Spleen (tissue), 13 donors: ENCODE measurements at places on chromosomes 5 and 9. TPM values are rescaled to one million over a fixed set of nuclear protein-coding genes. Genes with fewer than 3 reads are reported as not detected.

KYAT1 gene
- polyA plus RNA-seq = 7.9 TPM

UQCRQ gene
- polyA plus RNA-seq = 192 TPM

DNA sequence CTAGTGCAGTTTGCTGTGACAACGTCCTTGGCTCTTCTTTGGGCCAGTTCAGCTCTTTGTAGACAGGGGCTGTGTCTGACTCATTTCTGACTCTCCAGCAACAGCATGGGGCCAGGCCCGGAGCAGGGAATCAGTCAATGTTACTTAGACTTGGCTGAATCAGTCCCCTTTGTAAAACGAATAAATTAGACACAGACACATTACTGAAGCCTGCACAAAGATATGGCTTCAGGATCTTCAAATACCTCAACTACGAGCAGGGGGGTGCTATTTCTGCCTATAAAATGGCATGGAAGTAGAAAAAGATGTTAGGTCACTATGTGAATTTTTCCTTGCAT lies 204.7 kb downstream of the TTLL11 start:
- no peak for DNase-seq

DNA sequence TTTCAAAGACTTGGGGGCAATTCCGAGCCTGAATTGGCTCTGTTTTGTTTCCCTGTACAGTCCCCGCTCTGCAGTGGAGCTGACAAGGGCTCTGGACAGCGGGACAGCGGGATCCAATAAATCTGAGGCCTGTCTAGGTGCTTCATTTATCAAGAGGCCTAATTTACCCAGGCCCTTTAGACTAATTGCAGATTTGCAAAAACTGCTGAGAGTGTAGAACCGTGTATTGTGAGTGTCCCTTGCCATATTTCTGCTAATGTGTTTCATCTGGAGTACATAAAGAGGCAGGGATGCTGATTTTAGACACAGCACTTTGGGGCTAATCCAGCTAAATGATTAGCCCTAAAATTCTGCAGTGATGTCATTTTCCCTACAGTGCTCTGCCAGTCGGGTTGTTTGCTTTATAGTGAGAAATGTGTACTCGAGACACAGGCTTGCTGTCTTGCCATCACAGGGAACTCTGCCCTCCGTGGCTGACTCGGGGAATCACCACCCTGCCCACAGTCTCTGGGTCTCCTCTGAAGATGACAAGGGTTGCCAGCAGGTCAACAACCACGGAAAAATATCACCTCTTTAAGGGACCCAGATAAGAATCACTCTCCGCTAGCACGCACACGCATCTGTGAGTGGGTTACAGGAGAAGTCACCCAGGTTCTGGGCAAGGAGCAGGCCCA lies 592.0 kb downstream of the BNC2 start:
- DNase-seq = no peak

RNF183 gene
- 0.09 TPM for polyA plus RNA-seq

DNA sequence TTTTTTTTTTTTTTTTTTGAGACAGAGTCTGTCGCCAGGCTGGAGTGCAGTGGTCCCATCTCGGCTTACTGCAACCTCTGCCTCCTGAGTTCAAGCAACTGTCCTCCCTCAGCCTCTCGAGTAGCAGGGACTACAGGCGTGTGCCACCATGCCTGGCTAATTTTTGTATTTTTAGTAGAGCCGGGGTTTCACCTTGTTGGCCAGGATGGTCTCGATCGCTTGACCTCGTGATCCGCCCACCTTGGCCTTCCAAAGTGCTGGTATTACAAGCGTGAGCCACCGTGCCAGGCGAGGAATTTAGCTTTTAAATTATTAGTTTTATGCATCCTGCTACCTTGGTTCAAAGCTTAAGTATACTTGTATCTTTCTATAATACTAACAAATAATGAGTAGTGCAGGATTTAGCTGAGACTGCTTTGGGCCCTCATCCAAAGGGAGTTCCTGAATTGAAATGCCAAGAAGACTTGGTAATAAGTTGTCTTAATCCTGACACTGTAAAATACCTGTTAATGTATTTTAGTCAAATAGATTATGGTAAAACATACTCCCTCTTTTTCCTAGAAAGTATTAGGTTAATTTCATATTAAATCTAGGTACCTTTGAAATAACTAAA lies 5.0 kb downstream of the CDC42SE2 start:
- DNase-seq = no peak
